ENCODE measurements at places on chromosomes 3 and 15. TPM values are rescaled to one million over a fixed set of nuclear protein-coding genes. Genes with fewer than 3 reads are reported as not detected.

- H3K27me3 ChIP-seq = peaks cover 3% of the 10 kb centered on the region
- H3K4me3 ChIP-seq = no peak overlapping the region
- no peaks in the 10 kb centered on the region for H3K36me3 ChIP-seq
- H3K27ac ChIP-seq = no peak overlapping the region
- H3K4me1 ChIP-seq = peaks cover 3% of the 10 kb centered on the region
Observed at GRCh38 chr15:70806992-70807712, 43.8 kb upstream of the UACA start.

Gene RPUSD3
- polyA plus RNA-seq = 101 TPM

DNA sequence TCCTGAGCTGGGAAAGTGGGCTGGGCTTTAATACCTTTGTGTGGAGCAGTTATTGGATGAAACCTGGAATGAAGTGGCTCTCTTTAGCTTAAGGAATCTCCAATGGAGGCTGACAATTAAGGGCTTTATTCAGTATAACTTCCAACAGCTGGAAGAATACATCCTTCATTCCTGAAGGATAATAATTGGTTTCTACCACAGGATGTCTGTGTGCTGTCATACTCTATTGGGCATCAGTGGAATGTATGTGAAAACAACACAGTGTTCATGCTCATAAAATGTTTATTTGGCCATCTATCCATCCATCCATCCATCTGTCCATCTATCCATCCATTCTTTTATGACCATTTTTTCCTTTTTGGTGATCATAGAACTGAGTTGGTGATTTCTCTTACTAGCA lies 220.7 kb upstream of the GAP43 start:
- H3K4me3 ChIP-seq = no peak overlapping the region
- no peak overlapping the region for H3K27ac ChIP-seq
- H3K4me1 ChIP-seq = no peaks in the 10 kb centered on the region
- DNase-seq = no peak

GRCh38 chr3:19231792-19232461 lies 83.6 kb downstream of the KCNH8 start:
- no peaks in the 10 kb centered on the region for H3K27me3 ChIP-seq
- DNase-seq = no peak
- no peak overlapping the region for H3K27ac ChIP-seq

DNA sequence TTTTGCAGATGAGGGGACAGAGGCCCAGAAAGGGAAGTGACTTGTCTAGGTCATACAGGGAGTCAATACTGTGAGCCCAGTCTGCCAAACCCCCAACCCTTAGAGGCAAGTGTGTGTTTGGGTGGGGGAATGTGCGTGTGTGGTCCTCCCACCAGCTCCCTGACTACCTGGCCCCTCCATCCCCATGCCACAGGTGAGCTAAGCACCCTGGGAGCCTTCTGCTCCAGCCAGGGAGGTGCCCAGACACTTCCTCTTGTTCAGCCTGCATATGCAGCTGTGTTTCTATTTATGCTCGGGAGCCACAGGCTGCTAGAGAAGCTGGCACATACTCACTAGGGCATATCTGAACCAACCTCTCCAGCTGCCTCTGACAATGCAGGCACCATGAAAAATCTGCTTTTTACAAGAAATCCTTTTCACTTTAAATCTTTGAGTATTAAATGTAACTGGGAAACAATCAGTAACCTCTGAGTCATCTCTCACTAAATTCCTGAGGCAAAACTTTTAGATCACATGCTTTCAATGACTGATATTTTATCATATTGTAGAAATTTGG lies 20.7 kb downstream of the TBC1D2B start:
- no peak for DNase-seq
- peak overlapping the region; percentile 67 for H3K27ac ChIP-seq
- peak overlapping the region; percentile 11 for H3K4me3 ChIP-seq
- peaks cover 56% of the 10 kb centered on the region for H3K4me1 ChIP-seq
- H3K36me3 ChIP-seq = peaks cover 3% of the 10 kb centered on the region

DNA sequence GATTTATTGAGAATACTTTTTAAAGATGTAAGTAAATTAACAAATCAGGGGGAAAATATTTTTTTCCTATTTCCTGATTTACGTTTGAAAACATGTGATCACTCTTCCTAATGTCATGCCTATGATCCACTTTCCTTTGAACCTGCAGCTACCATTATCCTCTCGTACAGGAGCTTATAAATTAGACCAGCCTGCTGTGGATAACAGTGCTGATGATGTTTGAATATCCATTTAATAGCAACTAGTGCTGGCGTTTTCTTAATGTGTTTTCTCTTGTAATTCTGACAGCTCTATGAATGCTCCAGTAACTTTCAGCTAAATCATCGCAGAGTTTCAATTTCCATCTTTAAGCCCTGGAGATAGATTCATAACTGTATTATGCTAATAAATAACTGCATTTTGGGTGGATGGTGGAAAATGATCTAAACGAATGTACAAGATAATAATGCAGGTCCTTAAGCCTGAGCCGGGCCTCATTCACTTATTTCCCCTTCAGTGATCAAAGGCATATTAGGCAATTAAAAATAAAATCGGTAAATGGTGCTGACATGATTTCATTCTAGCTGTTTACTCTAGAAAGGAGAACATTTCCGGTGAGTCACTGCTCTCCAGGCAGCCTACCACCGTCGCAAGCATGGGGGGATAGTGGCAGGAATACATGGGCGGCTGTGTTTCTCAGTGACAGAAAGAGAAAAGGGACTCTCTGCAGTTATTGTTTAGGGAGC lies 58.5 kb upstream of the SLC24A5 start:
- H3K27me3 ChIP-seq = peaks cover 5% of the 10 kb centered on the region
- DNase-seq = no peak
- no peak overlapping the region for H3K4me3 ChIP-seq

GRCh38 chr15:41779662-41780157 lies 5.4 kb downstream of the MAPKBP1 start:
- no peak for DNase-seq
- H3K4me1 ChIP-seq = peaks cover 89% of the 10 kb centered on the region
- H3K4me3 ChIP-seq = no peak overlapping the region
- H3K36me3 ChIP-seq = peaks cover 3% of the 10 kb centered on the region
- H3K27me3 ChIP-seq = no peaks in the 10 kb centered on the region

Gene PRR20G
- polyA plus RNA-seq = not detected

Gene GRIP2
- polyA plus RNA-seq = not detected

DNA sequence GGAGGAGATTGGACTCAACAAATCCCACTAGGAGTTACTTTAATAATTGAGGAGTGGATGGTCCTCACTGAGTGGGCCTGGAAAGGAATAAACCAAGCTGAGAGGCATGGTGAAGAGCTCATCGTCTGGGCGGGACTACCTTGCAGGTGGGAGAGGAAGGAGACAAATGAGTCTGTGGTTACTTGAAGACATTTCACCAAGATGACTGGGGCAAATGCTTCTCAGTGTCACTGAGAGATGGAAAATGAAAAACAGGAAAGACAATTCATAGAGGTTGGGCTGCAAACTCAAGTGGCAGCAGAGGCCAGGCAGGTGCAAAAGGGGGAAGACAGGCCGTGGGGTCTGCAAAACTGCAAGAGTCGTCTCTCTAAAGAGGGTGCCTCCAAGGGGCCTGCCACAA lies 1.5 kb upstream of the ARHGAP31 start:
- H3K27ac ChIP-seq = peak overlapping the region; percentile 94
- DNase-seq = no peak
- peaks cover 74% of the 10 kb centered on the region for H3K4me1 ChIP-seq
- peaks cover 27% of the 10 kb centered on the region for H3K27me3 ChIP-seq
- peaks cover 7% of the 10 kb centered on the region for H3K36me3 ChIP-seq

DNA sequence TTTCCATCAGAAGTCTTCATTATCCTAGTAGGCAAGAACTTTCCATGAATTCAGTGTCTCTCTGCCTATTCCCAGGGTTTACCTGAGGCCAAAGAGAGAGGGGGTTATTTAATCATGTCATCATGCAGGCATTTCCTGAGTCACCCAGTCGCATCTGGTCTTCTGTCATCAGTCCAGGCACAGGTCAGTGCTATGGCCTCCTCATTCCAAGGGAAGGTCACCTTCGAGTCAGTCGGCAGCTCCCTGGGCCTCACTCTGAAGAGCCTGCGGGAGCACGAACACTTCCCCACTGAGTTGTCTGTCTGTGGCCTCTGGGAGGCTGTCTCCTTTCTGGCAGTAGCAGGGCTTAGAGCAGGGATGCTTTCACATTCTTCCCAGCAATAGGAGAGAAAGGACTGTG lies 26.2 kb upstream of the LRTM1 start:
- no peak overlapping the region for H3K4me3 ChIP-seq
- no peaks in the 10 kb centered on the region for H3K36me3 ChIP-seq
- H3K27ac ChIP-seq = no peak overlapping the region
- H3K27me3 ChIP-seq = no peaks in the 10 kb centered on the region
- DNase-seq = no peak

GRCh38 chr15:69320977-69321554 lies 22.4 kb downstream of the PAQR5 start:
- H3K4me3 ChIP-seq = no peak overlapping the region
- DNase-seq = no peak
- H3K27me3 ChIP-seq = peaks cover 2% of the 10 kb centered on the region
- no peaks in the 10 kb centered on the region for H3K36me3 ChIP-seq
- H3K4me1 ChIP-seq = no peaks in the 10 kb centered on the region
- no peak overlapping the region for H3K27ac ChIP-seq

- H3K4me1 ChIP-seq = peaks cover 66% of the 10 kb centered on the region
- H3K27ac ChIP-seq = no peak overlapping the region
- DNase-seq = no peak
Observed at GRCh38 chr15:91915576-91915975, 62.1 kb downstream of the SLCO3A1 start.

- no peak overlapping the region for H3K4me3 ChIP-seq
- peaks cover 5% of the 10 kb centered on the region for H3K4me1 ChIP-seq
- no peak overlapping the region for H3K27ac ChIP-seq
- peaks cover 2% of the 10 kb centered on the region for H3K27me3 ChIP-seq
- no peaks in the 10 kb centered on the region for H3K36me3 ChIP-seq
Observed at GRCh38 chr15:87764461-87765240, 491.9 kb downstream of the NTRK3 start.

DNA sequence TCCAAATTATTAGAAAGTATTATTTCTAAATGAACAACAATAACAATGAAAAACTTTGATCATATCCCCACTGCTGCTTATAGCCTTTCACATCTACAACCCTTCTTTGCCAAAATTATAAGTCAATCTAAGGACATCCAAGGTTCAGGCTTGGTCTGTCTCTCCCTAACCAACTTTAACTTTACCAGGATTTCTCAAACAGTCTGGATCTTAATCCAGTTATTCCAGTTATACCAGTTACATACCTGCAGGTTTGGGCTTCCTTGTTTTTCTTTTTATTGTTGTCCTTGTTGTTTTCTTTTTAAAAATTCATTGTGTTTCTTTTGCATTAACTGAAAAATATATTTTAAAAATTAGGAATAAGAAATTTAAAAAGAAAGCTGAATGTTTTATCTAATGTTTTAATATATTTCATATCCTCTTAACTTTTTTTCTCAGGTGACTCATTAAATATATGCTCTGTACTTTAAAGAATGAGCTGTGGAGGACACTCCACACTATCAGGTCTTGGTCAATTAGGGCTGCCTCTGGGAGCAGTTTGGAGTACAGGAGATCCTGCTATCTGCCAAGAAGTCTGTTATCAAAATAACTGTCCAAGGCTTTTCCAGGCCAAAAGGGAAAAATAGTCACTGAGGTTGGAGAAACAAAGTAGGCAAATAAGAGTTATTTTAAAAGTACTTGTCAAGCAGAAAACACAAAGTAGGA lies 421.4 kb downstream of the EPHA6 start:
- DNase-seq = no peak
- no peaks in the 10 kb centered on the region for H3K36me3 ChIP-seq
- no peaks in the 10 kb centered on the region for H3K4me1 ChIP-seq
- no peaks in the 10 kb centered on the region for H3K27me3 ChIP-seq

DNA sequence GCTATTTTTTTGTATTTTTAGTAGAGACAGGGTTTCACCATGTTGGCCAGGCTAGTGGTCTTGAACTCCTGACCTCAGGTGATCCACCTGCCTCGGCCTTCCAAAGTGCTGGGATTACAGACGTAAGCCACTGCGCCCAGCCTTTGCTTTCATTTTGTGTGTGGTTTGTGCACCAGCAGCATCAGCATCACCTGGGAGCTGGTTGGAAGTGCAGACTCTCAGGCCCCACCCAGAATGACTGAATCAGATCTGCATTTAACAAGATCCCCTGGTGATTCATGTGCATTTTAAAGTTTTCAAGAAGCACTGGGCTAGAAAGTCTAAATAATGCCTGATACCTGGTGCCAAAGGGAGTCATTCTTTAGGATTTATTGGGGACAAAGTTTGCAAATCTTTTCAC lies 73.4 kb upstream of the BNIP2 start:
- DNase-seq = no peak
- H3K4me1 ChIP-seq = no peaks in the 10 kb centered on the region
- no peak overlapping the region for H3K27ac ChIP-seq
- H3K36me3 ChIP-seq = no peaks in the 10 kb centered on the region

GRCh38 chr15:71651750-71652186 lies 158.6 kb upstream of the NR2E3 start:
- H3K27me3 ChIP-seq = peaks cover 4% of the 10 kb centered on the region
- no peak for DNase-seq
- H3K4me1 ChIP-seq = no peaks in the 10 kb centered on the region
- no peak overlapping the region for H3K27ac ChIP-seq

DNA sequence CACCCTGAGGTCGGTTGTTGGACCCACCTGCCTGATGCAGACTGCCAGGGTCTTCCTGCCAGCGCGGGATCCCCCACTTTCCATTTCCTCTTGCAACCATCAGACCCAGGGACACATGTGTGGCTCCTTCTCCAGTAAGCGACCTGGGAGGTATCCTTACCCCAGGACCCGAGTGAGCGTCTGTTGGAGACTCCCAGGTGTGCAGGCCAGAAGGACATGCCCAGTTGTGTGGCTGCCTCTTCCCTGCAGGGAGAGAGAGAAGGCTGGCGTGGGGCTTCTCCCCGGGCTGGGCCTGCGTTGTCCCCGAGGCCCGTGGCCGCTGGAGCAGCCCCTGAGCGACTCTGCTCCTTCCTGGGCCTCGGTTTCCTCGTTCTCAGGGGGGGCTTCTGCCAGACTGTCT lies 56.8 kb downstream of the APBA2 start:
- peaks cover 7% of the 10 kb centered on the region for H3K36me3 ChIP-seq
- H3K4me3 ChIP-seq = peak overlapping the region; percentile 80
- peaks cover 98% of the 10 kb centered on the region for H3K4me1 ChIP-seq
- no peak for DNase-seq
- peaks cover 4% of the 10 kb centered on the region for H3K27me3 ChIP-seq
- peak overlapping the region; percentile 94 for H3K27ac ChIP-seq

Gene GHSR
- polyA plus RNA-seq = 2.1 TPM

DNA sequence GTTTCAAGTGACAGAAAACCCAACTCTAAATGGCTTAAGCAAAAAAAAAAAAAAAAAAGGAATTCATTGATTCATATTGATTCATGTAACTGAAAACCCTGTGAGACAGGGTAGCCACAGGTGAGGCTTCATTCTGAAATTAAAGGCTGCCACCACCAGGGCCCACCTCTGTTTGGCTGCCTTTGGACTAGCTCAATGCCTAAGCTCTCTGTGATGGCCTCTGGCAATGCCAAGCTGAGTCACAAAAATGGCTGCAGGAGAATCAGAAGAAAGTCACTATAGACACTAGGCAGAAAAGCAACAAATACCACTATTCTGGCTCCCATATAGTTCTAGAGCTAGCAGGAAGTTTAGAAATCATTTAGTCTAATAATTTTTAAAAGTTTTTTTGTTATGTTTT lies 38.2 kb upstream of the GYG1 start:
- H3K27ac ChIP-seq = no peak overlapping the region
- no peak for DNase-seq
- H3K27me3 ChIP-seq = peaks cover 3% of the 10 kb centered on the region
- H3K4me1 ChIP-seq = peaks cover 6% of the 10 kb centered on the region

All from immature natural killer cell (primary cell).